ENCODE measurements at places on chromosomes 5 and 9. TPM values are rescaled to one million over a fixed set of nuclear protein-coding genes. Genes with fewer than 3 reads are reported as not detected.

- DNase-seq, result peak; percentile 6
These were observed 276.2 kb upstream of the TNC start for GRCh38 chr9:115393976-115394775.

GRCh38 chr5:9174446-9174845, 371.4 kb downstream of the SEMA5A start:
- DNase-seq, result no peak

GRCh38 chr9:129828051-129828450, 4.1 kb upstream of the TOR1A start:
- DNase-seq, result no peak

GRCh38 chr9:89576404-89576839, 28.4 kb upstream of the GADD45G start:
- DNase-seq, result peak; percentile 66

The SLC4A9 gene
- total RNA-seq, result not detected

The IFNA21 gene
- not detected for total RNA-seq

The ANKRD34B gene
- not detected for total RNA-seq

GRCh38 chr9:35745569-35745968, 3.5 kb downstream of the GBA2 start:
- DNase-seq, result no peak

DNA sequence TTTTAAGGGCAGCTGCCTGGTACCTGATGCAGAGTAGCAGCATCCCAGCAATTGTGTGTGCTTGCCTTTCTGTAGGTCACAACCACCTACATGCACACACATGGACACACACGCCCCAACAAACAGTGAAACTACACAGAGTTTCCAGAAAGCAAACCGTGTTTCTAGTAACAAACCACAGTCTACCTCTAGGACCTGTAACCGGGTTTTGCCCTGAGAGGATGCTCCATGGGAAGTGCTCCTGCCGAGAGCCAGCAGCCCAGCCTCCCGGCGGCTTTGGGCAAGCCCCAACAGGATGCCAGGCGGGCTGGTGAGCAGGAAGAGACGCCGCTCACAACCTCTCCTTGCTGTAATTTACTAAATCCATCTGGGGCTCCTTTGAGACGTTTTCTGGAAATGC, 4.1 kb upstream of the TCF7 start:
- no peak for DNase-seq

- no peak for DNase-seq
These were observed 31.5 kb upstream of the SEMA4D start for GRCh38 chr9:89529243-89530035.

DNA sequence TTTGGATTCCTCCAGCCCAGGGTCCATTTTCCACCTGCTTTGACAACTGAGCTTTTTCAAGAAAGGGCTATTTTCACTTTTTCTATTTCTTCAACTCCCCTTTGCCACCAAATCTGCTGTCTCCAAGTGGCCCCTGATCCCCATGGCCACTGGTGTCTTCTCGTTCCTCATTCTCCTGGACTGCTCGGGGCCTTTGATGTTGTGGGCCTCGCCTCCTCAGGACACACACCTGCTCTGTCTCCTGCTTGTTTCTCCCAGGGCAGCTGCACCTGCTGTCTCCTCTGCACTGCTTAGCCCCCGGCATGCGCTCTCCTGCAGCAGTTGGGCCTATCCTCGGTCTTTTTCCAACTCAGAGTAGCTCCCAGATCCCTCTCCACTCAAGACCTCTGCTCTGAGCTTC, 16.3 kb upstream of the NANS start:
- DNase-seq, result no peak

DNA sequence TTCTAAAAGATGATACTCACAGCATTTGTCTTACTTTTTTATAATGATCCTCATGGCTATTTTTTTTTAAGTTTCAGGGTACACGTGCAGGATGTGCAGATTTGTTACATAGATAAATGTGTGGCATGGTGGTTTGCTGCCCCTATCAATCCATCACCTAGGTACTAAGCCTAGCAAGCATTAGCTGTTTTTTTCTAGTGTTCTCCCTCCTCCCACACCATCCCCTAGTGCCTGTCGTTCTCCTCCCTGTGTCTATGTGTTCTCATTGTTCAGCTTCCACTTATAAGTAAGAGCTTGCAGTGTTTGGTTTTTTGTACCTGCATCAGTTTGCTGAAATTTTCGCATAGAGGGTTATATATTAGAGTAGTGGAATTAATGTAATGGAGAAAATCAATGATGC, 189.1 kb upstream of the CDH12 start:
- DNase-seq, result no peak

- no peak for DNase-seq
These were observed 318.6 kb upstream of the CD180 start for GRCh38 chr5:67515020-67515689.

GRCh38 chr9:29209748-29210291, 1636.5 kb upstream of the C9orf72 start:
- DNase-seq, result no peak

The CD74 gene
- total RNA-seq, result 0.41 TPM

DNA sequence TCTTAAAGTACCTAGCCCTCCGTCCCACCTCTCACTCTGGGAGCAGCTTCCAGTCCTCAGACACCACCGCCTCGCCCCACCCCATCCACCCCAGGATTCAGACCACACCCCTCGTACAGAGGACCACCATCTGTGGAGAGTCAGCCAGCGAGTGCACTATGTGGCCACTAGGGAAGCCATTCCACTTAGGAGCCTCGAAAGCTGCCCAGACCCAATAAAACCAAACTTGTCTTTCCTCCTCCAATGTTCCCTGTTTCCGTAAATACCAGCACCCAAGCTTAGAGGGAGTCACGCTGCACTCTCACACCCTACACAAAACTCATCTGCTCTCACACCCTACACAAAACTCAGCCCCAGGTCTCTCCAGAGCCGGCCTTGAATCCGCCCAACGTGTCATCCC, 1.9 kb downstream of the GCNT4 start:
- DNase-seq, result no peak

DNA sequence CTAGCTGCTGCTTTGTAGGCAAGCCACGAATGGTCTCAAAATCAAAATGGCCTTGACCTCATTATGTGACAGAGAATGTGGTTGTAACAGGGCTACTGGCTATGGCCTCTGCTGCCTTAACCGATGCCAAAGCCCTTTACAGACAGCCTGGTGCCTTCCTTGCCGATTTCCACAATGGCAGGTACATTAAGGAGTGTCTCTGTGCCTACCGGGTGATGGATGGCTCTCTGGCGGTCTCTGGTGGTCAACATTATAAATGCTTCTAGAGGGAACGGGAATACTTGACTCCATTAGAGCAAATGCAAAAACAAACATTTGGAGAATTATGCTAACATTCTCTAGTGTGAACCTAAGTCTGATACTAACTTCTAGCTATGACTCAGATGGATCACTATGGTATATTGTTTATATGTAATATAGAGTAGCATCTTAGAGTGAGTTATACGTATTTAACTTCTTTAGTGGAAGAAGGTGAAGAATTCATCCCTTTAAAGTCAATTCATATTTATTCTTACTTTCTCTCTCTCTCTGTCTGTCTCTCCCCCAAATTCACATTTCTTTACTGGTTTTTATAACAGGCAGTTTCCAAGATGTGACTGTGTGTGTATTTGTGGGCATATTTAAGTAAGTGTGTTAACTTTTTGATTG, 52.5 kb downstream of the RPS23 start:
- DNase-seq, result peak; percentile 69

The PCDHB13 gene
- total RNA-seq, result 0.27 TPM

The LHX3 gene
- total RNA-seq, result not detected

The DDX4 gene
- not detected for total RNA-seq

DNA sequence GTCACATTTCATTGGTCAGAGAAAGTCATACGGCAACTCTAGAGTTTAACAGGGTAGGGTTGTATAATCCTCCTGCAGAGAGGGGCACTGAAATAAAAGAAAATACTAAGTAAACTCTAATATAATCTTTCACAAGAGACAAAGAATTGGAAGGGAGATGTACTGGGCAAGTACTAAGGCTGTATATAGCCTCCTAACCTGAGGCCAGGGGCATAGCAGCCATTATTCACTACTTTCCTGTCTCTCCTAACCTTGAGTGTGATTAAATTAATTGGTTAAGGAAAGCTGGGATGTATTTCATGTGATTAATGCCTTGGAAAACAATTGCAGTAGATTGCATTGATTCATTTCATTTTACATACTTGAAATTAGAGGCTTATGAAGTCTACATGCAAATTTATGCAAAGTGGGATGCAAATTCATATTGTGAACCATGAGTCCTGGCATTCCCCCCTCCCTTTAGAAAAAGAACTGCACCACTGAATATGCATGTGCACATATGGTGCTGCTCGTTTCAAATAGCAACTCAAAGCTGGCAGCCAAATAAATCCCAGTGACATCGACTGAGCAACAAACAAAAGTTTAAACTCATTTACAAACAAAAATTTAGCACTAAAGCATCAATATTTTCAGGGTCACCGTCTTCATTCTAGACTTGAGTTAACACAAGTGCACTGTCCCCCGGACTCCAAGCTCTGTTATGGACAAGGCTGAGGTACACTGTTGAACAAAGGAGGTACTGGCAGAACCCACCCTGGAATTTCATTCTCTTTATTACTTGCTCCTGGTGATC, 70.0 kb downstream of the DMAC1 start:
- no peak for DNase-seq

DNA sequence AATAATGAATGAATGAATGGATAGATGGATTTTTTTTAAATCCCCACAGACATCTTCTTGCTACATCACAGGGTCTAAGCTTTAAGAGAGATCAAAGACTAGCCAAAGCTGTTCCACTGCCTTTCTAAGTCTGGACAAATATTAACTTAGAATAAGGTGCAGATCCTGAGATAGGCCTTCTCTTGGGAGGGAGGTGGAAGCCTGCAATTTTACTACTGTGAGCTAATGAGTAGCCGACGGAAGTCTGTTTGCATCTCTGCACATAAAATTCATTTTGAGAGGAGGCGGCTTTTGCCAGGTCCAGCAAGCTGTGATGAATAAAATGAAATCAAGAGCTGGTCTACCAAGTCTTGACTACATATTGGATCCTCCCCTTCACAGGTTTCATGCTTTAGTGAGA, 484.9 kb downstream of the TMEM38B start:
- no peak for DNase-seq

The PCDHGA1 gene
- 0.90 TPM for total RNA-seq

DNA sequence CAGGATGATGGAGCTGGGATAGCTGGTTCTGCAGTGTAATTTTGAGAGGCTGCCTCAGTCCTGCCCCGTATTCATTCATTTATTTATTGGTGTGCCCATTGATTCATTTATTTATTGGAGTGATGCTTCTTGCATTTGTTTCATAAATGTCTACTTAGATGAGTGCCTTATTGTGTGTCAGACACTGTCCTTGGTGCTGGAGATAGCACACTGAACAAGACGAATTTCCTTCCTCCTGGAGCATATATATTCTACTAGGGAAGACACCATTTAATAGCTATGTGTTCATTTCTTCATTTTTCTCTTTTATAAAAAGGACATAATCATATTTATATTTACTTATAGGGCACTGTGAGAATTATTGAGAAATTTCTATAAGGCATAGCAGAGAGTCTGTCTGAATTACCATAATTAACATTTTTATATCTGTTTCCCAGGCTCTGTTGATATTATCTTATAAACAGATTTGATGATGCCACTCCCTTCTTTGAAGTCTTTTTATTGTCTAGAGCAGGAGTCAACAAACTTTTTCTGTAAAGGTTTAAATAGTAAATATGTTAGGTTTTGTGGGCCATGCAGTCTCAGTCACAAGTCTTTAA, 433.9 kb upstream of the ZNF608 start:
- DNase-seq, result peak; percentile 42

- DNase-seq, result no peak
These were observed 4.9 kb upstream of the N4BP3 start for GRCh38 chr5:178108446-178108845.

DNA sequence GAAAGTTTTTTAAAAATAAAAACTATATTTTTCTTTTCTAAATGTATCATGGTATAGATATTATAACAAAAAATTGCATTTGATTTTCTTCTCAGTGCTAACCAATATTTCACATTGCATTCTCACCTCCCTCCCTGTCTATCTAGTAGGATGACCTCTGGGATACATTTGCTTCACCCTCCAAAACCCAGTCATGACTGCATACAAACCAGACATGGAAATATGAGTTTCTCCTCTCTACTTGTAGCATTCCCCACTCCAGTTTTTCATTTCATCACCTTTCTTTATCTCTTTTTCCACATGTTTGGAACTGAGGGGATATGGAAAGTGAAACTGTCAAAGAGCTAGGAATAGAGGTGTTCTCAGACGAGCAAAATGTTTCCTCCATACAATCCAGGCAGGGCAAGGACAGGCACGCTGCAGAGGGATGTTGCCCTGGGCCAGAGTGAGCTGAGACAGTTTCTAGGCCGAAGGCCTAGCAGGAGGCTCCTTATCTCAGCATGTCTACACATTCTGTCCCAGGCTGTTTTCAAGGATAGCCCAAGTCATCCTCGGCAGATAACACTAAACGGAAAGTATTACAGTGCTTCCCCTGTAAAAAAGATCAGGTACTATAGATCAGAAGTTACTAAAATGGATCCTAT, 46.7 kb downstream of the MEF2C start:
- DNase-seq, result peak; percentile 70

DNA sequence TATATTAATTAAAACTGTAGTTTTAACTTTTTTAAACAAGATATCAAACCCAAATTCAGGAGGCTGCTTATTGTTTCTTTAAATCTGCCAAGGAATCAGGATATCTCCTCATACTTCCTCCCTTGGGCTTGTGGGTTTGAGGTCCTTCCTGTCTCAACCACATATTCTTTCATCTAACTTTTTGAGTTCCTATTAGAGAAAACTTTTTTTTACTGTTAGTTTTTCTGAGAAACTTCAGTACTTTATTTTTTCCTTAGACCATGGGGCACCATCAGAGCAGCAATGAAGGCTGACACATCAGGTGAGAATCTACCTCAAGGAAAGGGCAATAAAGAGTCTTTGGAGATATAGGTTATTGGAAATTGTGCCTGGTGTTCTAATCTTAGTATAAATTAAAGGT, 56.7 kb downstream of the TSSK1B start:
- DNase-seq, result peak; percentile 40

- no peak for DNase-seq
These were observed 477.5 kb downstream of the TLE4 start for GRCh38 chr9:80049096-80049782.

GRCh38 chr9:110531776-110532175, 47.8 kb downstream of the SVEP1 start:
- peak; percentile 66 for DNase-seq

GRCh38 chr9:77561331-77562018, 86.6 kb downstream of the GNA14 start:
- DNase-seq, result no peak

- peak; percentile 3 for DNase-seq
These were observed 106.0 kb upstream of the PTPN3 start for GRCh38 chr9:109604131-109604530.

The CLIC3 gene
- 4.3 TPM for total RNA-seq

The SGCD gene
- 11.7 TPM for total RNA-seq

DNA sequence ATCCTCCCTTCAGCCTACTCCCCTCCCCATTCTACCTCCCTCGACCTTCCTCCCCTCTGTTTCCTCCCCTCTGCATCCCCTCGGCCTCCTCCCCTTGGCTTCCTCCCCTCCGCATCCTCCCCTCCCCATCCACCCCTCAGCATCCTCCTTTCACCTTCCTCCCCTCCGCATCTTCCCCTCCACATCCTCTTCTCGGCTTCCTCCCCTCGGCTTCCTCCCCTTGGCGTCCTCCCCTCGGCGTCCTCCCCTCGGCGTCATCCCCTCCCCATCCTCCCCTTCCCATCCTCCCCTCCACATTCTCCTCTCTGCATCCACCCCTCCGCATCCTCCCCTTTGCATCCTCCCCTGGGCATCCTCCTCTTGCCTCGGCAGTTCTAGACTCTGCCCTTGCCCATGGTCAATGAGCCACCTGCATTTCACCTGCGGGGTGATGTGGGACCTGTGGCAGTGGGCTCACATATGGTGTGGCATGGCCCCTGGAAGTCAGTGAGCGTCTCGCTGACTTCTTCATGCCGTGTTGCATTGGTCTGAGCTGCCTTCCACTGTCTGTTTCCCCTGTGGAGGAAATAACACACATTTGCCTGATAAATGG, 113.0 kb downstream of the WNK2 start:
- no peak for DNase-seq

Data from fibroblast of the aortic adventitia (primary cell).